ENCODE measurements at places on chromosomes 5 and 9.

DNA sequence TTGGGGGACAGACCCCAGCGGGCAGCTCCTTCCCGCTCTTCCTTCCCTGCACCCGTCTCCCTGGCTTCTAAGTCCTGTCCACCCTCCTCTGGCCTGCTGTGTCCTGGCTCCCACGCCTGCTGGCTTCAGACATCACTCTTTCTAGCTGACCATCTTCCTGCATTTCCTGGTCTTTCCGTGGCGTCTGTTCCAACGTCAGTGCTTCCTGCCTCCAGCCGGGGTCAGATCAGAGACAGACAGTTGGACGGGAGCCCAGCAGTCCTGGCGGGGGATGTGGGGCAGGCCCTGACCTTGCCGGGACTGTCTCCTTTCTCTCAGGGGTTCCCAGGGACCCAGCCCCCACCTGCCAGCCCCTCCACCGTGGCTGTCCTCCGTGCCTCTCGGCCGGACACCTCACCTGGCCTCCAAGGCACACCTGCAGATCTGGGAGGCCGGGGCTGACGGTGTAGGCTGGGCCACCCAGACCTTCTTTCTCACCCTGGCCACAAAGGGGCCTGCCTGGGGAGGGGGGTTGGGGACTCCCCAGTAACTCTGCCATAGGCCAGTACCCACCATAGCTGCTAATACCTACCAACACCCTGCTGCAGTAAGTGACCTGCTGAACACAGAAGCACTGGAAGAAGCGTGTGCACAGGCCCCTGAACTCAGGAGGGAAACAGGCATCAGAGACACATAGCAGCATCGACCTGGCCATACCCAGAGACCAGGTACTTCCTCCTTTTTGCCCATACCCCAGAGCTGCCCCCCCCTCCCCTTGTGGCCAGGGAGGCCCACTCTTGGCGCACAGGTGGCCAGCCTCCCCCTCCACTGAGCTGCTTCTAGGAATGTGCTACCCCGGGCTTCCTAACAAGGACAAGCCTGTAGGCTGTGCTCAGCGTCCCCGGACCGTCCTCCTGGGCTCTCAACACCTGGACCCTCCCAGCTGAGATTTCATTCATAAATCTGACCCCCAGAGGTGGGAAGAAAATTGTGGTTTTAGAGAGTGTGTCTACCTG lies 5.1 kb downstream of the NRARP start:
- no peak for DNase-seq

DNA sequence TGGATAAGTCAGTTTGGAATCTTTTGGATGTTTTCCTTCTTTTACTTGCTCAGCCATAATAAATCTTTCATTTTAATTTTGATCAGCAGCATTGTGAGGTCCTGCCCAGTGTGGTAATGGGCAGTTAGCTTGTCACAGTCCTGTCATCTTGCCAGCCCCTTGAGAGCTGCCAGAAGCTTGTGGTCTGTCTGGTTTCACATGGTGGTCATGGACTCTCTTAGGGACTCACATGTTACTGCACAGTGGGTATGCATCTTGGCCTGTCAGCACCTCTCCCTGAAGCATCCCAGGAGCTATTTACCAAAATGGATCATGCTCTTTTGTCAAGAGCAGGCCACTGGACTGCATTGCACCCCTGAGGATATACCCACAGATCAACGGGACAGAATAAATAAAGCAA lies 60.3 kb downstream of the DAPK1 start:
- DNase-seq: no peak

GRCh38 chr9:84701801-84702200 lies 32.3 kb downstream of the NTRK2 start:
- no peak for DNase-seq

DNA sequence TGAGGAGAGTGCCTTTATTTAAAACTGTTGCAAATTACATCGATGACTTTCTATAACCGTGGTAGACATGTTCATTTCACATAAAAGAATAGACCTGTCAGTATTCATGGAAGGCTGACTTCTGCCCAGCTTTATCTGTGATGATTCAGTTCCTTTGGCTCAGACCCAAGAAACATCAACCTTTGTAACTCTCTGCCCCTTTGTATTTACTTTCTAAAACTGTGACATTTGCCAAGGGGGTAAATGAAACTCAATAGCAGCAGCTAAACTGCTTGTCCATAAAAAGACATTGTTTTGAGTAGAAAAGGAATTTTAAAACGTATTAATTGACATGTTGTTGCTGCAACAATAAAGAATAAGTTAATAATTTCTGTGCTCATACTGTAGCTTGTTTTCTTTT lies 137.8 kb upstream of the ANKH start:
- no peak for DNase-seq

DNA sequence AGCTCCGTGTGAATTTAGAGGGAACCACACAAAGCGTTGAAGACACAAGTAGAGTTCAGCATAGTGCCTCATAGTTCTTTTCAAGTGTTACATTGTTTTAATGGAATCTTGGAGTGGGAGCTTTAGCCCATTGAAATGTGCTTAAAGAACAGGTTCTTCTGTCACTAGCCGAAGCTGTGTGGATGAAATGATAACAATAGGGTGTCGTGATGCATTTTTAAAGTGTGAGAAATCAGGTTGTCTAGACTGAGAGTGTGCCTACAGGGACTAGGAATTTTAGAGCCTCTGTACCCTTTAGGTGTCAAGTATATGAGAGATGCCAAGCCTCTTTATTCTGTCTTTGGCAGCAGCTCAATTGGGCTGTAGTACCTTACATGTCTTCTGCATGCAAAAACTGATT lies 83.0 kb downstream of the NDUFS4 start:
- no peak for DNase-seq

DNA sequence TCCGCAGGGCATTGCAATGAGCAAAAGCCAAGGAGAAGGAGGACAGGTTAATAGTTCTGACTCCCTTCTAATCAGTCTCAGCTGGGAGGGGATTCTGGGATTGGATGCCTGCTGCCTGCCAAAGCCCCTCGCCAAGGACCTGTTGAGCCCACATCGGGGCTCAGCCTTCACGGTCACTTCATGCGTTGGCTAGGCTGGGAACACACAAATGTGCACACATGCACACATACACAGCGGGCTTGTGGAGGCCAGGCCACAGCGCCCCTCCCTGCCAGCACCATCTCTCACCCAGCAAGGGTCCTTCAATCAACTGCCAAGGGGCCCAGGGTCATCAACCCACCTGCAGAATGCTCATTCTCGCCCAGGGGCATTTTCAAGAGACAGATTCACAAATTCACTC lies 113.9 kb downstream of the C5orf15 start:
- DNase-seq: no peak

GRCh38 chr5:165525271-165525670 lies 2019.9 kb downstream of the MAT2B start:
- DNase-seq: no peak

DNA sequence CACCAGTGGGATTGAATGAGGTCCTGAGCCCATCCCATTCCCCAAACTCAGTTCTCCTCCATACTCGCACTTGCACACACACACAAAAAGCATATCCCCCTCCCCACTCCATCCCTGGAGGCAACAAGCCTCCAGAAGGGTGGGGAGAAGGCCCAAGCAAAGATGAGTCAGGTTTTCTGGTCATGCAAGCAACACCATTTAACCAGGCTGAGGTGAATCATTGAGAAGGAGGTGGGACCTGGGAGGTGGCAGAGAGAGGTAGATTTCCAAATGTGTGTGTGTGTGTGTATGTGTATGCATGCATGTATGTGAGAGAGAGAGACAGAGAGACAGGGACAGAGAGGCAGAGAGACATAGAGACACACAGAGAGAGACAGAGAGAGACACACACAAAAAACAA lies 185.2 kb upstream of the TRIM32 start:
- DNase-seq: no peak

- DNase-seq: no peak
These were observed 110.7 kb downstream of the CAAP1 start for GRCh38 chr9:26781906-26782305.

GRCh38 chr5:97229688-97230285 lies 46.7 kb upstream of the RIOK2 start:
- DNase-seq: no peak

DNA sequence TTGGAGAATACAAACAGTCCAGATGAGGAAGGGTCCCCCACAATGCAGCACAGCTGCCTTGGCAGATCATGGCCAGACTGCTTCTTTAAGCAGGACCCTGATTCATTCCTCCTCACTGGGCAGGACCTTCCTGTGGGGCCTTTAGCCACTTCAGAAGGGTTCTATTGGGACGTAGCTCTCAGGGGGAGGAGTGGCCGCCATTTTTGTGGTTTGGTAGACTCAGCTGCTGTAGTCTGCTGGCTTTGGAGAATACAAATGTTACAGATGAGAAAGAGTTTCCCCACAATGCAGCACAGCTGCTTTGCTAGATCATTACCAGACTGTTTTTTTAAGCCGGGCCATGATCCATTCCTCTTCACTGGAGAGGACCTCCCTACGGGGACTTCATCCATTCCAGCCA lies 57.4 kb downstream of the TMEM38B start:
- DNase-seq: no peak

DNA sequence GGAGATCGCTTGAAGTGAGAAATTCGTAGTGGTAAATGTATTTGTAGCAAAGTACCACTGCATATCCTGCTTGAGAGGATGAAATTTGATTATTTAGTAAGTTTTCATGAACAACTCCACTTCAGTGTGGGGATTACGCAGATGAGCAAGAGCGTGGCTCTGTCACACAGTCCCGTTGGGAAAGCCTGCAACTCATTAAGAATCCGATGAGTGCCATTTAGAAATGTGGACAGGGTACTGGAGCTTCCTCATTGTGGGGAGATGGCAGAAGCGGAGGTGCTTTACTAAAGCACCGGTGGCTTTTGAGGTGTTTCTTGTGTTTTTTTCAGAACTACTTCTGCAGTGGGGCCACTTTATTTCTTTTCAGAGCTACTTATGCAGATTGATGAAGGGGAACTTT lies 1.4 kb downstream of the TJP2 start:
- DNase-seq: no peak

- no peak for DNase-seq
These were observed 17.0 kb downstream of the PLPP1 start for GRCh38 chr5:55517804-55518203.

GRCh38 chr5:55480781-55481180 lies 54.0 kb downstream of the PLPP1 start:
- no peak for DNase-seq

GRCh38 chr9:105418588-105419500 lies 29.0 kb upstream of the FSD1L start:
- no peak for DNase-seq

GRCh38 chr5:134103397-134103796 lies 11.1 kb upstream of the TCF7 start:
- DNase-seq: no peak

- no peak for DNase-seq
These were observed 73.2 kb downstream of the APTX start for GRCh38 chr9:32928145-32928763.

DNA sequence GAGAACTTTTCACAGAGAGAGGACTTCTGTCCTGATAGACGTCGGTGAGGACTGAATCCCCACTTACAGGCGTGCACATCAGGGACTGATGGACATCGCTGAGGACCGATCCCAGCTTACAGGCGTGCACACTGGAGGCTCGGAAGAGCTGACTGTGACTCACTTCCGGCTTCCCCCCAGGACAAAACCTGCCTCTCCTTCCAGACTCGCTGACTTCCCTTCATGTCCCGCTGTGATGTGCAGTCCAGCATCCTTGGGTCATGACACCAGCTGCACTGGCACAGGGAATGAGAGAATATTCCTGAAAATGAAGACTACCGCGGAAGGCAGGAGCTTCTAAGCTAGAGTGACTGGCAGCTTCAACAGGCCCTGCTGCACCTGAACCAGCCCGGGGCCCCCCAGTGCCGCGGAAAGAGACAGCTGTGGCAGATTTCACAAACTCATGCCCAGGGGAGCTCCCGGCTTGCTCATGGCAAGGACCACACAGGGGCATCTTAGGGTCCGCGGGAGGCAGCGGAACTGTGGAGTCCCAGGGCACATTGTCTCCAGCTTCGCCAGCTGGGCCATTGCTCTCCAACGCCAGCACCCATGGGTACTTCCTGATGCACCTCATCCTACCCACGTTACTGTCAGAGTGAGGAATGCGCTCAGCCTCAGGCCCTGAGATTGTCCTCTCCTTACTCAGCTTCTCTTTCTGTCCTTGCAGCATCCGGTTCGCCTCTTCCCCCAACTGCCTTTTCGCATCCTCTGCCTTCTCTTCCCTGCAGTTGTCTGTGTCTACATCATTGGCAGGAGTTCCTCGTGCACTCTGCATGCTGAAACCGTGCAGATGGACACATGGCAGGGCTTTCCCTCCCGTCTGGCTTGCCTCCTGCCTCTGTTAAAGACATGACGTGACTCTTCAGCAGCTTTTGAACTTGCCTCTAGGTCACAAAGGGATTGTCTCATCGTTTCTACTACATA lies 29.5 kb downstream of the SURF6 start:
- DNase-seq: no peak

- no peak for DNase-seq
These were observed 1227.7 kb upstream of the WWC1 start for GRCh38 chr5:167063788-167064187.

GRCh38 chr5:159873680-159874079 lies 42.6 kb upstream of the ADRA1B start:
- no peak for DNase-seq

- no peak for DNase-seq
These were observed 471 bp upstream of the GHR start for GRCh38 chr5:42422656-42423280.

GRCh38 chr5:124844371-124844920 lies 98.0 kb upstream of the ZNF608 start:
- no peak for DNase-seq

- DNase-seq: no peak
These were observed 5.2 kb upstream of the FCN2 start for GRCh38 chr9:134875371-134875770.

Data from amygdala (tissue), 56 donors.